ENCODE measurements at places on chromosomes 2 and 18. TPM values are rescaled to one million over a fixed set of nuclear protein-coding genes. Genes with fewer than 3 reads are reported as not detected.

The ZNF892 gene
- 7.9 TPM for total RNA-seq

The RFTN2 gene
- 3.6 TPM for total RNA-seq

The SRD5A2 gene
- not detected for total RNA-seq

The CCDC141 gene
- total RNA-seq = 0.29 TPM

The SLC11A1 gene
- total RNA-seq = 0.33 TPM

The PTPRN gene
- total RNA-seq = 3.6 TPM

The ST6GAL2 gene
- total RNA-seq = under 0.01 TPM

The GREB1L gene
- total RNA-seq = not detected

The SH2D6 gene
- not detected for total RNA-seq
